Putamen (tissue), 1 donor: ENCODE measurements at places on chromosomes 5 and 9.

DNA sequence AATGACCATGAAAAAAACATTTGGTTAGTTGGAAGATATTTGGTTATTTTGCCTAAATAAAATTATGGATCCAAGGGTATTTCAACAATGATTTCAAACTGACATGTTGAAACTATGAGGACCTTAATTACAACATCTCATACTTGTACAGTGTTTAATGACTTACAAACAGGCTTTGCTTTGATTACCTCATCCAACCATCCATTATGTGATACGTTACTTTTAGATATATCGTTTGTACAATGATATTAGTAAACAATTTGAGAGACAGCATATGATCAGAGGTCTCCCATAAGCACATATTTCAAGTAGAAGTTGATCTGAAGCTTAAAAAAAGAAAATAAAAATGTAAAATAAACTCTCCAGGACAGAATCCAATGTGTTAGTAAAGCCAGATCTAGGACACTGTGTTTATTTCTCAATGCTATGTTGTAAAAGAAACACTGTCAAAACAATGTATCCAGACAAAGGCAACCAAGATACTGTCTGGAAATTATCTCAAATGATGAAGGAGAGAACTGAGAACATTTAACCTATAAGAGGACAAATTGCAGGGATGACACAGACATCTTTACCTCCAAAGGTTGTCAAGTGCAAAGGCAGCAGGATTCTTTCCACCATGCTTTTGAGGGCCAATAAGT is 116.0 kb upstream of the TARS1 start:
- DNase-seq, result no peak

- peak; percentile 22 for DNase-seq
These were observed 13.1 kb upstream of the IFNA14 start for GRCh38 chr9:21252721-21253547.

- no peak for DNase-seq
These were observed 12.9 kb downstream of the ACSL6 start for GRCh38 chr5:131998431-131999040.

GRCh38 chr9:14906644-14907359 is 3.4 kb downstream of the FREM1 start:
- DNase-seq, result no peak

- DNase-seq, result no peak
These were observed 36.0 kb upstream of the RIC1 start for GRCh38 chr9:5592904-5593303.

- no peak for DNase-seq
These were observed 362.4 kb upstream of the RIOK2 start for GRCh38 chr5:97545446-97545845.

- DNase-seq, result no peak
These were observed 212.8 kb upstream of the IRX1 start for GRCh38 chr5:3382782-3383181.

- DNase-seq, result no peak
These were observed 24.2 kb upstream of the ANKRD33B start for GRCh38 chr5:10539687-10539998.
